ENCODE measurements at places on chromosomes 1 and 21. TPM values are rescaled to one million over a fixed set of nuclear protein-coding genes. Genes with fewer than 3 reads are reported as not detected.

GBP7 gene
- not detected for total RNA-seq

GBP4 gene
- 0.05 TPM for total RNA-seq

LAD1 gene
- total RNA-seq, result 56.1 TPM

DNA sequence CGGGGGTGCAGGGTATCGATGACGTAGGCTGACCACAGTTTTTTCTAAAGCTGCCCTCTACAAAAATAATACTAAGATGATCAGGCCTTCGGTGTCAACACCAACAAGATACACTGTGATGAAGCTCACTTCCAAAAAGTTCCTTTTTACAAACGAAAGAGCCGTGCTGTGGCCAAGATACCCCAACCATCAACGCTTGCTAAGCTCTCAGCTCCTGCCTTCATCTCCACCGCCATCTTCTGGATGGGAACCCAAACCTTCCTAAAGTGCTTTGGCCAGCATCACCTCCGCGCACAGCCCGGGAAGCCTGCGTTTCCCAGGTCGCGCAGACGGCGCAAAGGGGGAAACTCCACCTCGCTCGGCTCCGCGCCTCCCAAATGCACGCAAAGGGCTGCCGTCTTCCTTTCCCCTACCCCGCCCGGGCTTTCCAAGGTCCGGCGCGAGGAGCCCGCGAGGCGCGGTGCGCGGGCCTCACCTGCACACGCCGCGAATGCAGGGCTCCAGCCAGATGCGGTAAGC is 541 bp downstream of the USP48 start:
- peaks cover 10% of the 10 kb centered on the region for H3K4me1 ChIP-seq
- H3K4me3 ChIP-seq, result peak overlapping the region; percentile 67
- no peaks in the 10 kb centered on the region for H3K36me3 ChIP-seq
- H3K27ac ChIP-seq, result peak overlapping the region; percentile 81
- H3K27me3 ChIP-seq, result no peaks in the 10 kb centered on the region

GRCh38 chr1:218383681-218384080 is 38.5 kb downstream of the TGFB2 start:
- no peaks in the 10 kb centered on the region for H3K36me3 ChIP-seq
- no peaks in the 10 kb centered on the region for H3K27me3 ChIP-seq
- peaks cover 13% of the 10 kb centered on the region for H3K4me1 ChIP-seq
- DNase-seq, result no peak

DNA sequence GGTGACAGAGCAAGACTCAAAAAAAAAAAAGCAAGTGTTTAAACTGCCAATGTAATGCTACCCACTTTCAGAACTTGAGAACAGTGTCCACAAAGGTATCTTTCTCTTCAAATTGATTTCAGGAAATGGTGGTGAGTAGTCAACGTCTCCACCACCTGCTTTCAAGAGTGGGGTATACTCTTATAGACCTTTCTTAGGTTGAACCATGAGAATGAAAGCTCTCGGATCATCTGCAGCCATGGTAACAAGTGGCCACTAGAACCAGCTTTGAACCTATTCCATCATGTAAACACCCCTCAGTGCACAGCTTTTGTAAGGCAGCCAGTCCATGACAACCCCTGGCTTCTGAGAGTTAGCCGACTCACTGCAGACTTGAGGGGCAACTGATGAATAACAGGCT is 107.4 kb downstream of the NTPCR start:
- no peak for DNase-seq
- H3K27ac ChIP-seq, result no peak overlapping the region
- no peak overlapping the region for H3K4me3 ChIP-seq
- H3K4me1 ChIP-seq, result no peaks in the 10 kb centered on the region
- H3K36me3 ChIP-seq, result no peaks in the 10 kb centered on the region

GRCh38 chr1:167182571-167183320 is 37.9 kb upstream of the POU2F1 start:
- H3K4me1 ChIP-seq, result no peaks in the 10 kb centered on the region
- no peak overlapping the region for H3K27ac ChIP-seq
- no peaks in the 10 kb centered on the region for H3K36me3 ChIP-seq
- H3K27me3 ChIP-seq, result no peaks in the 10 kb centered on the region
- H3K4me3 ChIP-seq, result no peak overlapping the region
- DNase-seq, result no peak

- DNase-seq, result no peak
- H3K27ac ChIP-seq, result no peak overlapping the region
- no peaks in the 10 kb centered on the region for H3K27me3 ChIP-seq
- peaks cover 9% of the 10 kb centered on the region for H3K36me3 ChIP-seq
- H3K4me3 ChIP-seq, result no peak overlapping the region
- H3K4me1 ChIP-seq, result peaks cover 14% of the 10 kb centered on the region
Measured at GRCh38 chr1:1763657-1764621, 14.3 kb downstream of the NADK start.

GRCh38 chr1:204989266-204990058 is 53.5 kb upstream of the CNTN2 start:
- peaks cover 16% of the 10 kb centered on the region for H3K27me3 ChIP-seq
- no peaks in the 10 kb centered on the region for H3K4me1 ChIP-seq
- H3K27ac ChIP-seq, result no peak overlapping the region
- H3K4me3 ChIP-seq, result no peak overlapping the region
- no peaks in the 10 kb centered on the region for H3K36me3 ChIP-seq

DNA sequence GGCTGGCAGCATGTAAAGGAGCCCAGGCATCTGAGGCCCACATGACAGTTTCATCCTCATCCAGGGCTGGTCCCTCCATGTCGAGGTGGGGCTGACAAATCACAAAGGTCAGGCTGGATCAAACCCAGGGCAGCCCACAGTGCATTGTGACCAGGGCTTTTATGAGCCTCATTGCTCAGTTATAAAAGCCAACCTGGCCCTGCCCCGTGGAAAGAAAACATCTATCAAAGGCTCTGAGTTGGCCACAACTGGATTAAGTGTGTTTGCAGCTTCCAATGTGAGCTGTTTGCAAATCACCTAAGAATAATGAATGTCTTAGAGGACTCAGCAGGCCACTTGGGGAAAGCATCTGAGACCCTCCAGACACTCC is 45.4 kb downstream of the GRHL3 start:
- peak; percentile 70 for DNase-seq
- peaks cover 44% of the 10 kb centered on the region for H3K4me1 ChIP-seq
- H3K4me3 ChIP-seq, result peak overlapping the region; percentile 26

- no peak overlapping the region for H3K27ac ChIP-seq
- no peak for DNase-seq
- H3K4me1 ChIP-seq, result peaks cover 33% of the 10 kb centered on the region
- H3K4me3 ChIP-seq, result no peak overlapping the region
- no peaks in the 10 kb centered on the region for H3K27me3 ChIP-seq
Measured at GRCh38 chr21:42236014-42236413, 17.1 kb downstream of the ABCG1 start.

DNA sequence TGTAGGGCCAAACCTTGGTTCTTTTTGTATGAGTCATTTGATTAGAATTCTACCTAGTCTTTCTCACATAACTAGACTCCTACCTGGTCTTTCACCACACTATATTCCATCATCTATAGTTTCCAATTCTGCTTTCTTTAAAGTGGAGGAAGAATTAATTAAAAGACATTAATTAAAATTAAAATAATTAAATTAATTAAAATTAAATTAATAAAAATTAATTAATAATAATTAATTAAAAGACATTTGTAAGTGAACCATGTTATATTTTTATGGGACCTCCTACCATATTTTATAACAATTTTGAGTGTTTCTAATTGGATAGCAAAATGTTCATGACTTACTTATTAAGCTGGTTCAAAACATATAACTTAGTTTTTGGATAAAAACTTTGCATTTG is 77.4 kb downstream of the CCDC18 start:
- H3K36me3 ChIP-seq, result peaks cover 2% of the 10 kb centered on the region
- no peak overlapping the region for H3K27ac ChIP-seq
- no peaks in the 10 kb centered on the region for H3K27me3 ChIP-seq
- H3K4me3 ChIP-seq, result no peak overlapping the region
- no peaks in the 10 kb centered on the region for H3K4me1 ChIP-seq

DNA sequence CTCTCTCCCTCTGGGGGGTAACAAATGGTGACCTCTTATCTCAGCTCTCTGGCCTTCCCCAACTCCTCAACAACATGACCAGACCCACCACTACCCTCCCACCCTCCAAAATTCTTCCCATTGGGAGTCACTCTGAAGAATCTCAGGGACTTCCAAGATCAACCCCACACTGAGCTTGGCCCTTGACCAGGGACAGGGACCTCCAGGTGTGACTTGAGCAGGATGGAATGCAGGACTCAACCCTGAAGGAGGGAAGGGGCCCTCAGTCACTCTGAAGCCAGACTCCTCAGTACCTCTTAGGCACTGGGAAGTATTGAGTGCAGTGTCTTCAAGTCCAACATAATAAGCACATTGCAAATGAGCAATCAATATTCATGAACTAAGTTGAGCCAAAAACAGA is 1.9 kb downstream of the CASQ1 start:
- peaks cover 3% of the 10 kb centered on the region for H3K4me1 ChIP-seq
- H3K36me3 ChIP-seq, result no peaks in the 10 kb centered on the region
- no peaks in the 10 kb centered on the region for H3K27me3 ChIP-seq

- H3K27me3 ChIP-seq, result 0 out of 2 replicates have a peak, but pooled peaks cover 4% of the 10 kb centered on the region
- H3K36me3 ChIP-seq, result no peaks in the 10 kb centered on the region
- H3K27ac ChIP-seq, result no peak overlapping the region
- H3K4me3 ChIP-seq, result no peak overlapping the region
- H3K4me1 ChIP-seq, result no peaks in the 10 kb centered on the region
Measured at GRCh38 chr1:93007941-93008577, 46.8 kb upstream of the DIPK1A start.

GRCh38 chr21:37561941-37562919 is 195.7 kb downstream of the DYRK1A start:
- H3K4me3 ChIP-seq, result no peak overlapping the region
- DNase-seq, result no peak
- H3K36me3 ChIP-seq, result no peaks in the 10 kb centered on the region
- H3K4me1 ChIP-seq, result peaks cover 29% of the 10 kb centered on the region

GRCh38 chr1:87951852-87952251 is 623.2 kb downstream of the LMO4 start:
- no peak for DNase-seq
- H3K4me3 ChIP-seq, result no peak overlapping the region
- H3K27ac ChIP-seq, result no peak overlapping the region
- H3K4me1 ChIP-seq, result no peaks in the 10 kb centered on the region
- H3K27me3 ChIP-seq, result no peaks in the 10 kb centered on the region

GRCh38 chr1:231193710-231194340 is 32.0 kb downstream of the TRIM67 start:
- no peak overlapping the region for H3K27ac ChIP-seq
- H3K4me1 ChIP-seq, result 0 out of 2 replicates have a peak, but pooled peaks cover 4% of the 10 kb centered on the region
- DNase-seq, result no peak
- H3K36me3 ChIP-seq, result no peaks in the 10 kb centered on the region
